ENCODE measurements at places on chromosomes 3 and 15.

DNA sequence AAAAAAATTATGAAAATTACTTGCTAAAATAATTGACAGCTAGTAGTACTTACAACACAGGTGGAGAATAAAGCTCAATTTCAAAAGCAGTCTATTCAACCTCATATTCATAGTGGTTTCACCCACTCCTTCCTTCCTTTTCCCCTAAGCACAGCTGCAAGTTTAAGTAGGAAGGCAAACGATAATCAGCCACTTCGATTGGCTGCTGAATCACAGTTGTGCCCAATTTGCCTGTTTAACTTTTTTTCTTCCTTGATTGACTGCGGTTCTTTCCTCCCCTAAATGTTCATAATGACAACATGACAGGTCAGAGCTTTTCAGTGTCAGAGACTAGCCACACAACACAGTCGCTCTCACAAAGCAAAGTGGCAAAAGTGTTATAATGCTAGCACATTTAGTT, 468.0 kb upstream of the GBE1 start:
- DNase-seq = no peak

DNA sequence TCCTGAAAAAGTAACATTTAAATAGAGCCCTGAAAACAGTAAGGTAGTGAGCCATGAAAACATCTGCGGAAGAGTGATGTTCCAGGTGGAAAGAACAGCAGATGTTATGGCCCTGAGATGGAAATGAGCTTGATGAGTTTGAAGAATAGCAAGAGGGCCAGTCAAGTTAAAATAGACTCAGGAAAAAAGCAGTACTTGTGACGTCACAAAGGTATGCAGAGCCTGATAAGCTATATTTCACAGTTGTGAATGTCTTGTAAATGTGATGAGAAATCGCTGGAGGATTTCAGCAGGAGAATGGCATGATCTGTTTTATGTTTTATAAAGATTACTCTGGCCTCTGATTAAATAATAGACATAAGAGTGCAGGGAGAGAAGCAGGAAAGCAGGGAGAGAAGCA, 18.6 kb upstream of the SECISBP2L start:
- DNase-seq = no peak

DNA sequence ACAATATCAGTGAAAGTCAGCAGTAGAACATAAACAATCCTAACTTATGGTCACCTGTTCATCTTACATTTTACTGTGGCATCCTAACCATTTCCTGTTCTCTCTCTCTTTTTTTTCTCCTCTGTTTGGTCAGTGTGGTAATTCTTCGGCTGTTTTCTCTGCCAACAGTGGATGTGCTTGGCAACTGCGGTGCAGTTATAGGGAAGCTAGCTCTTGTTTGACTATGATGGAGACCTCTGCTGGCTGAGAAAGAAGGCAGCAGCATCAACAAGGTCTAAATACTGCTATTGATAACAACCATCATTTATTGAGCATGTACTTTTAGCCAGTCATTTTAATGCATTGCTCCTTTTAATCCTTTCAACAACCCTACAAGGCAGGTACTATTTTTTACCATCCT, 723 bp upstream of the DRD3 start:
- no peak for DNase-seq

DNA sequence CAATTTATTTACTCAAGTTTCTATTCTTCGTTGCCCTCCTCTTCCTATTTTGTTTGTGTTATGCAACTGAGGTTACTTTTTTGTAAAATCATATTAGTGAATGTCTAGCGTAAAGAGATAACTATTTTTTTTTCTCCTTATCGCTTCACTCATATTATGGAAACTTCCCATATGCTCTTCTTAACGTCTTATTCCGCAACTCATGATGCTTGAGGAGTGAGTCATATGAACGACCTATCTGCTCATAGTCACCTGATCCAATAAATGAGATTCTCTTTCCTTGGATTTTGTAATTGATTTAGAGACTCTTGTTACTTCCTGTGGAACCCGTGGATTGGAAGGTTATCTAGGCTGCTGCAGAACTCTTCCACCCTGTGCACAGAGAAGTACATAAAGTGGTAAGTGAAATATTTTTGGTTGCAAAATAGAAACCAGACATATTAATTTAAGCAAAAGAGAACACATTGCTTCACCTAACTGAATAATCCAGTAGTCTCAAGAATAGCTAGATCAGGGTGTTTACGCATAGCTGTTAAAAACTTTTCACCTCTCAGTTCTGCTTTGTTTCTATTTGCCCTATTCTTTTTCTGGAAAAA, 719.3 kb upstream of the SGO1 start:
- no peak for DNase-seq

- DNase-seq = no peak
Measured at GRCh38 chr3:66473692-66474091, 27.1 kb downstream of the LRIG1 start.

- DNase-seq = no peak
Measured at GRCh38 chr3:182484682-182485081, 308.6 kb upstream of the ATP11B start.

DNA sequence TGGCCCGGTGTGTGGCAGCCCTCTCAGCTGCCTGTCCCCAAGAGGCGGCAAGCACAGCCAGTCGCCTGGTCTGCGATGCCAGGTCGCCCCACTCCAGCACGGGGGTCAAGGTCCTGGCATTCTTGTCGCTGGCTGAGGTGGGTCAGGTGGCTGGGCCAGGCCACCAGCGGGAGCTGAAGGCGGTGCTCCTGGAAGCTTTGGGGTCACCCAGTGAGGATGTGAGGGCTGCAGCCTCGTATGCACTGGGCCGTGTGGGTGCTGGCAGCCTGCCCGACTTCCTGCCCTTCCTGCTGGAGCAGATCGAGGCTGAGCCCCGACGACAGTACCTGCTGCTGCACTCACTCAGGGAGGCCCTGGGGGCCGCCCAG, 20.8 kb downstream of the CAND2 start:
- DNase-seq = no peak

- no peak for DNase-seq
Measured at GRCh38 chr3:4065554-4065953, 237.6 kb upstream of the SETMAR start.

DNA sequence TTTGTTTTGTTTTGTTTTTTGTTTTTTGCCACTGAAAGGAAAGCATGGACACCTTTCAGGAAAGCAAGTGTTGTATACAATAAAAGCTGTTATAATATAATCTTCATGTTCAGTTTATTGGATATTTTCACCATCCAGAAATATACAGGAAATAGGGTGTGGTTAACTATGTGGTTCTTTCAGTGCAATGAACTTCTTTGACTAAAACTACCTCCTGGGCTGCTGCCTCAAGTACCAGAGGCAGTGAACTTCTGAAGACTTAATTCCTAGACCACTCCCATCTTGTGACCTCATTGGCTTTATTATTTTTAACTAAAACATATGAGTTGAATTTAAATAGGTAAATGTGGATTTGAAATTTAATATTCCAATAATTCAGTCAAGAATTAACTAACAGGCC, 27.1 kb upstream of the TBL1XR1 start:
- no peak for DNase-seq

DNA sequence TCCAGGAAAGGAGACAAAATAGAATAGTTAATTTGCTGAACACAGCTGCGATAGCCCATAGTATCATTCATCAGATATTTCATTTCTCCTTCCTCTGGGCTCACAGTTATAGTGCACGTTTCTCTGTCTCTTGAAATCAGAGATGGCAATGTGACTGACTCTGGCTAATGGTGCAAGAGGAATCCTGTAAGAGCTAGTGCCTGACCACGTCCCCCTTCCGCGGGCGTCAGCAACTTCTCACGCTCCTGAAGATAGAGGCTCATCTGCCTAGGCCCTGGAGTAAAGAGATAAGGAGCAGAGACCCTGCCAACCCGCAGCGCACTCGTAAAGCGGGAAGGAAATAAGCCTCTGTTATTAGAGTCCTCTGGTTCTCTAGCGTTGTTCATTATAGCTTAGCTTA, 391.8 kb downstream of the VPS13C start:
- DNase-seq = no peak

GRCh38 chr3:49602877-49603411, 48.7 kb downstream of the BSN start:
- DNase-seq = peak; percentile 60

- no peak for DNase-seq
Measured at GRCh38 chr3:159159546-159159945, 357.7 kb downstream of the MFSD1 start.

DNA sequence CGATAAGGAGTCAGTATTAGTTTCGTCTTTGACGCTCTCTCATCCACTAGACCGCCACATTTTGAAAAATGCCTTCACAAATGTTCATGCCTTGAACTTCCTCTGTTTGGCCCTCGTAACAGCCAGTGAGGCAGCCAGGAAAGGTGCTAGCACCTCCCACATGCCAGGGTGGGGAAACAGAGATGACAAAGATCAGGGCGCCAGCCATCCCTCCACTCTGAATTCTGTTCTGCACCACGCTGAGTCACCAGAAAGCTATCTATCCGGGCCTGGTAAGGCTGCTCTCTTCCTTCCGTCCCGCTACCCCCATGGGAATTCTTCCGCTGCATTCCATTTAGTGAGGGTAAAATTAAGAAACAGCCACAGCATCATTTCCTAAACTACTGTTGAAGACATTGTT, 31.3 kb upstream of the BCL2L10 start:
- DNase-seq = no peak

DNA sequence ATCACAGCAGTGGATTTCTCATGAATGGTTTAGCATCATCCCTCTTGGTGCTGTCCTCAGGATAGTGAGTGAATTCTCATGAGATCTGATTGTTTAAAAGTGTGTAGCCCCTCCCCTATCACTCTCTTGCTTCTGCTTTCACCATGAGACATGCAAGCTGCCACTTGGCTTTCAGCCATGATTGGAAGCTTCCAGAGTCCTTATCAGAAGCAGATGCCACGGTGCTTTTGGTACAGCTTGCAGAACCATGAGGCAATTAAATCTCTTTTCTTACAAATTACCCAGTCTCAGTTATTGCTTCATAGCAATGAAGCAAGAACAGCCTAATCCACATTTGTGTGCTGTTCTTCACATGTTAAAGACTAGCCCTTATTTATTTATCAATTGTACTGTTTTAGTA, 495.2 kb upstream of the EPHA6 start:
- DNase-seq = no peak

DNA sequence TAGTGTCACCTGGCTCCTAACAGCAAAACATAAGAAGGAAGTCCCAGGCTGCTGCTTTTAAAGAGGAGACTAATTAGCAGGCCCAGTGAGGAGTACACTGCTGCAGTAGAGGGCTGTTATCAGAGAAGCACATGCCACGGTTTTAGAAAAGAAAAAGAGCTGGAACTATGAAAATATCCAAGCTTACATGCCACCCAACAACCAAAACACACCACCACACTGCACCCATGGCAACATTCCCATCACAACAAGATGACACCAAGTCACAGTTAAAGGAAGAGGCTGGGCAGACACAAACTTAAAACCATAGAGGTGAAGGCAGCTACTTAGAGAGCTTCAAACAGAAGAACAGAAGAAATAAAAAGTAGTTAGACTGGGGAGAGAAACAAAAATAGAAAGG, 37.0 kb downstream of the NPTN start:
- no peak for DNase-seq

DNA sequence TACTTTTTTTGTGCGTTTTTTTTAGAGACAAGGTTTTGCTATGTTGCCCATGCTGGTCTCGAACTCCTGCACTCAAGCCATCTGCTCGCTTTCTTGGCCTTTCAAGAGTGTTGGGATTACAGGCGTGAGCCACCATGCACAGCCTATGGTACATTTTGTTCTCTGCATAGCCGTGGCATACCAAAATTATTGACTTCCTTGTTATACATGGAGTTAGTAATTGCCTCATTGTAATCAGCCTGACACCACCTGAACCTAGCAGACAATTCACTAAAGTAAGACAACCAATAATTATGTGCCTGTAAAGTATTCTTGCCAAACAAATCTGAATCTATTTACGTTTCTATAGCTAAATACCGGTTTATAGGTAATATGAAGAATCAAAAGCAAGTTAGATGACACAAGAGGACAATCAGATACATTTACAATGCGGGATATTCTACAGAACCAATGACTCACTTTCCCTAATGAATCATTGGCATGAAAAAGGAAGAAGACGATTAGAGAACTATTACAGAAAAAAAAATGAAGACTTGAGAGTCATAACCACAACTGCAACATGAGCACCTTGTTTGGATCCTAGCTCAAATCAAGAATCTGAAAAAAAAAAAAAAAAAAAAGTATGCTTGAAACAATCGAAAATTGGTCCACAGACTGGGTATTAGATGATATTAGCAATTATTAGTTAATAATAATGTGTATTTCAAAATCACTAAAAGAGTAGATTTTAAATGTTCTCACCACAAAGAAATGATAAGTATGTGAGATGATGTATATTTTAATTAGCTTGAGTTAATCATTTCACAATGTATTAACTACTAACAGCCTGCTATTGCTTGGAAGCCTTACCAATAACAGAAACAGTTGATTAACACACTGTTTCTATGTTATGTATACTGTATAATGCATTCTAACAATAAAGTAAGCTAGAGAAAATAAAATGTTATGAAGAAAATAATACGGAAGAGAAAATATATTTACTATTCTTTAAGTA, 7.1 kb downstream of the GUCA1C start:
- DNase-seq = no peak

DNA sequence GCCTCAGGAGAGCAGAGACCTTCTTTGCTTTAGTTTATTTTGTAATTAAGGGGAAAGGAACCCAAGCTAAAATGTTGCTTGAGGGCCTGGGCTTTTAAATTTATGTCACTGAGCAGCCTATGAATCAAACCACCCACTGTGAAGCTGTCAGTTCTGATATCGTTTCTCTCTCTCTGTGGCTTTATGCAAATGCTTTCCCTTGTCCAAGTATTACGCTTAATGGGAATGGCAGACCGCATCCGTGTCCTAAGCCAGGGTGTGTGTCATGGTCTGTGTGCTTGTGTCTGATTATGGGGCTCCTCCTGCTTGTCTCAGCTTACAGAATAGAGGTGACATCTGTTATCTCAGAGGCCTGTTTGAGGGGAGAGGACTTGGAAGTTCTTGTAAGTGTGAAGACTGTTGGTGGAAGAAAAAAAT, 82.4 kb downstream of the EBLN2 start:
- DNase-seq = no peak

DNA sequence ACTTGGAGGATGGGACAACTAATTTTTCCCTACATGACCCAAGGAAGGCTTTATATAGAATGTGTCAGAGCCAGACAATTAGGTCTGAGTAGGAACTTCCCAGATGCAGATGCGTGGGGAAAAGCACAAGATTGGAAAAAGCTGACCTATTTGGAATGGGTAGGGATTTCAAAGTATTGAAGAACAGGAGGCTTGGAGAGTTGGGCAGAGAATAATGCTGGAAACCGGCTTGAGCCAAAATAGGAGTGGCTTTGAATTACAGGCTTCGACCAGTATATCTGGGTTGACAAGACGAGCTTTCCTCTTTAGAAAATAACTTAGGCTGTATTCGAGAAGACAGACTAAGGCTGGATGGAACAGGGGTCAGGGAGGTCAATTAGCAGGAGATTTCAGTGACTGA, 181.1 kb downstream of the GBE1 start:
- DNase-seq = no peak

GRCh38 chr3:178603735-178604134, 67.5 kb downstream of the KCNMB2 start:
- no peak for DNase-seq

DNA sequence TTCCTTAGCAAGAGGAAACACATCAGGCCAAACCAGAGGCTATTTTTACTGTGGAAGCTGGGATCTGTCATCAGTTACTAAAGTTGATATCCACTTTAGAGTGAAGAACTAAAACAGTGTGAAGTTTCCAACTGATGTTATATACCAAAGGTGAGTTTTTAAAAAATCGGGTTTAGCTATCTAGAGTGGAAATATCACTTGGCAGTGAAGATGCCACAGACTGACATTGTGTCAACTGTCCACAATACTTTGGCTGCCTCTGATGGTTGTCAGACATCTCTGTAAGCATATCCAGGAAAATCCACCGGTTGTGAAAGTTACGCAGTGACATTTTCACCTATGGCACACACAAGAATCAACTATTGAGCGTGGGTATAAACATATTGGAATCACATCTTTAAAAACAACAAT, 9.2 kb downstream of the ZIC1 start:
- DNase-seq = no peak
